Sciatic nerve (tissue), 2 donors: ENCODE measurements at places on chromosomes 5 and 9.

DNA sequence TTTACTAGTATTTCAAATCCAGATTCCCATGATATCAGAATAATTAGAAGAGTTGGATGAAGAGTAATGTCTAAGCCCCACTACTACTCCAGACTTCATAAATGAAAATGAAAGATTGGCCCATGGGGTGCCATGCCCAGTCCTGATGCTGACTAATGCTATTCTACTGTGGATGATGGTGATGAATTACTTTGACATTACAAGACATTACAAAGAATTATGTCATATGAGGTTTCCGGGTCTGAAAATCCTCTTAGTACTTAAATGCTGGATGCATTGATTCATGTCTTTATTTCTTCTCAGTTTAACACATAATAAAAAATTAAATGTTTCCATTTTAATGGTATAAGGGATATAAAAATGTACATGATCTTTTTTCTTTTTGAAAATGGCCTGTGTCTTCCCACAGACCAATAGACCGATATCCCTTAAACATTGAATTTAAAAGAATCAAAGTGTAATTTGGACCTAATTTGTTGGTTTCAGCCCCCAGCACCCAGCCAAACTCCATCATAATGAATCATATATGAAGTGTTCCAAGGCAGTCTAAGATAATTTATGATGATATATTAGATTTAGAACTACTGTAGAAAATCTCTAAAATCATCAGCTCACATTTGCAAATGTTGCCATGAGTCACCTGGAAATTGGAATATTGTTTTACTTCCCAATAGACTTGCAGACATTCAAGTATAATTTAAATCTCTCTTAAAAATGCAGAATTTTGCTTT lies 223.6 kb upstream of the SGCD start:
- no peak for DNase-seq

GRCh38 chr5:179307013-179307800 lies 38.1 kb downstream of the ADAMTS2 start:
- peak; percentile 38 for DNase-seq

- peak; percentile 83 for DNase-seq
Measured at GRCh38 chr5:171673328-171673727, 112.3 kb upstream of the SMIM23 start.

- DNase-seq: no peak
Measured at GRCh38 chr9:131976157-131977108, 103.2 kb downstream of the MED27 start.

DNA sequence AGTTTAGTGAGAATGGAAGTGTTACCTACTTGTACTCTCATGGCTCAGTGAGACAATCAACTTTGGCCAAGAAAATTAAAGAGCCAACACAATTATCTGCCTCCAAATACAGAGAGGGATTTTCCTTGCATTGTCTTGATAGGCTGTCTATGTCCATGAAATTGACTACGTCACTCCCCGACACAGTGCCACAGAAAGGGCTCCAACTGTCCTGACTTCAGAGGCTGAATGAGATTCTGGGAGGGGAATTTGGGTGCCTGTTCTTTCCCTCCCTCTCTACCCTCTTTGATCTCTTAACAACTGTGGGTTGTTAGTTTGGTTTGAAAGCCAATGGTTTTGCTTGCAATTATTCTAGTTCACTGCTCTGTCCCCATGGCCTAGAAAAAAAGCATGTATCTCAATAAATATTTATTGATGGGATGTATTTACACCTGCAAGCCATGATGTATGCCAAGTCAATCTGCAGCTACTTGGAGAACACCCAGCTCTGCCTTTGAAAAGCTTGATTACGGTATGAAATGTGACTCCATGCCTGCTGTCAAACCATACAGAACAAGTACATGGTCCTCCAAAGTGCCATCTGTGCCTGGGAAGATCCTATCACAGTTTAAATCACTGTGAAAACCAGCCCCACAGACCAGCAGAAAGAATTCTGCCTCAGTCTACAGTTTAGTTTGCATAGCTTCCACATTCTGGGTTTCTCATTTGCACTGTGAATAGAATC lies 37.3 kb downstream of the CAPSL start:
- DNase-seq: no peak

- no peak for DNase-seq
Measured at GRCh38 chr5:143985832-143986515, 174.0 kb downstream of the HMHB1 start.

GRCh38 chr5:156414391-156414790 lies 87.4 kb downstream of the SGCD start:
- no peak for DNase-seq

DNA sequence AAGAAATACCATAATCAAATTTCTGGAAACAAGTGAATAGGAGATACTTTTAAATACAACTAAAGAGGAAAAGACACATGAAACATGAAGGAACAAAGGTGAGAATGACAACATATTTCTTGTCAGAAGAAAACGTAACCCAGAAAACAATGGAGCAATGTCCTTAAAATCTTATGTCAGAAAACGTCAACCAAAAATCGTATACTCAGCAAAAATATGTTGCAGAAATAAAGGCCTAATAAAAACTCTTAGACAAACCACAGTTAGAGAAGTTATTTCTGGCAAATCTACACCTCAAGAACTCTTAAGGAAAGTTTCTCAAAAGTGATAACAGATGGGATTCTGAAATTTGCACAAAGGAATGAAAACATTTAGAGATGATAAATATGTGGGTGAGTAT lies 66.3 kb upstream of the FBXL7 start:
- no peak for DNase-seq

- no peak for DNase-seq
Measured at GRCh38 chr5:18764161-18764560, 1129.9 kb downstream of the TAF11L14 start.

- no peak for DNase-seq
Measured at GRCh38 chr5:80215523-80215922, 40.3 kb downstream of the SERINC5 start.

GRCh38 chr9:137696136-137696925 lies 77.5 kb downstream of the EHMT1 start:
- DNase-seq: no peak

GRCh38 chr5:435961-436640 lies 6.9 kb upstream of the EXOC3 start:
- DNase-seq: peak; percentile 43

GRCh38 chr5:65113771-65114170 lies 345.0 kb downstream of the CWC27 start:
- no peak for DNase-seq

- DNase-seq: no peak
Measured at GRCh38 chr9:97506306-97506705, 4.8 kb downstream of the TMOD1 start.

DNA sequence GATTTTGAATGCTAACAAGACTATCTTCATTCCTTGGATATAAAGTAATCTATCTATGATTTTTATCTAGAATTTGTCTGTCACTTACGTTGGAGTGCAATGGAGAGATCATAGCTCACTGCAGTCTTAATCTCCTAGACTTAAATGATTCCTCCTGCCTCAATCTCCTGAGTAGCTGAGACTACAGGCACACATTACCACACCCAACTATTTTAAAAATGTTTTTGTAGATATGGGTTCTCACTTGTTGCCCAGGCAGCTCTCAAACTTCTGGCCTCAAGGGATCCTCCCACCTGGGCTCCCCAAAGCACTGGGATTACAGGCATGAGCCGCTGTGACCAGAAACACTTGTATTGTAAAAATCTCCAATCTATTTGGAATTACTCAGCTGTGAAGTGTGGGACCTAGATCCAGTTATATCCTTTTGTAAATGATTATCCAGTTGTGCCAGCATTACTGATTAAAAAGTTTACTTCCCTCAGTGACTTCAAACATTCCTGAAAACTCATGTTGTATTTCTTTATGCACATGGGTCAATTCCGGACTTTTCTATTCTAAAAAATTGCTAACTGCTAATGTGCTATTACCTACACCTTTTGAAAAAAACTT lies 1793.8 kb upstream of the WWC1 start:
- no peak for DNase-seq

DNA sequence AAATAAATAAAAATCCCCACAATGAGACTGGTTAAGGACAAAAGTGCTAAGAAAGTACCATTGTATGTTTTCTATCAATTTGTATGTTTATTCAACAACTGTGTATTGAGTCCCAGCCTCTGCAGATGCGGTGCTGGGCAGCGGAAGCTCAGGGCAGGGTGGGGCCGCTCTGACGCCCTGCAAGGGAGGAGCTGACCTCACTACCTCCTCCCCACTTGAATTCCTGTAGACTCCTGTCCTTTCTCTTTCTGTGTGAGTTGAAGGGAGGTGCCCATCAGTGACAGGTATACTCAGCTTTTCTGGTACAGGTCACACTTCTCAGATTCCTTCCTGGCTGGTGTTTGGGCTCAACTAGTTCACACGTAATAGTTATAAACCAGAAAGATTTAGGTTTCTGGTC lies 27.0 kb downstream of the ANGPTL2 start:
- DNase-seq: no peak

DNA sequence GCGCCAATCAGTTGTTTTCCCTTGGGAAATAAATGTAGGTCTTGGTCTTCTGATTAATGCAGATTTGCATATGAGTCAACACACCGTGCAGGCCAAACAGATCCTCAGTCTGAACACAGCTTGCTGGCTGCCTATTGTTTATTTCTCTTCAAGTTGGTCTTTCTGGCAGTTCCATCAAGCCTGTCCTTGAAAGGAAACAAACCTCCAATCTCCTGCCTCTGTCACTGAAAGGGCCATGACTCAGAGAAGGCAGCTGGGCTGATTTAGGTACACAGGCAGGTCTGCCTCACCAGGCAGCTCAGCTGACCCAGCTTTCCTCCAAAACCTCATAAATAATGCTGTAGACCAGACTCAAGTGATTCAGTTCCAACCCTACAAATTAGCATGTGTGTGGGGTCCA lies 175.9 kb downstream of the MAN2A1 start:
- DNase-seq: no peak

DNA sequence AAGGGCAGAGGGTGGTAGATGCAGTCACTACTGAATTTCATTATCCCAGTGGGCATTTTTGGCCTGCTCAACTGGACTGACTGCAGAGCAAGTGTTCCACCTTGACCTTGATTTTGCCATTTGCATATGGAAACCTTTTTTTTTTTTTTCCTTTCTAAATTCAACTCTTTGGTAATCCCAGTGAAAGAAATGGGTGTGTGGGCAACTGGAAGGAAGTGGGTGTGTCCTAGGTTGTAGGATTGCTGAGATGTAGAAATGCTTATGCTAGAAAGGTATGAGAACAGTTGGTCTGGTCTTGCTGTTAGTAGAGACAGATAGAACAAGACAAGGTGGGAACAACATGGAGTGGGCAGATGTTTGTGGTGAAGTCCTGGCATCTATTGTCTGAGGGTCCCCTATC lies 7.8 kb upstream of the IL12B start:
- DNase-seq: no peak

- no peak for DNase-seq
Measured at GRCh38 chr5:159902444-159903121, 13.7 kb upstream of the ADRA1B start.

DNA sequence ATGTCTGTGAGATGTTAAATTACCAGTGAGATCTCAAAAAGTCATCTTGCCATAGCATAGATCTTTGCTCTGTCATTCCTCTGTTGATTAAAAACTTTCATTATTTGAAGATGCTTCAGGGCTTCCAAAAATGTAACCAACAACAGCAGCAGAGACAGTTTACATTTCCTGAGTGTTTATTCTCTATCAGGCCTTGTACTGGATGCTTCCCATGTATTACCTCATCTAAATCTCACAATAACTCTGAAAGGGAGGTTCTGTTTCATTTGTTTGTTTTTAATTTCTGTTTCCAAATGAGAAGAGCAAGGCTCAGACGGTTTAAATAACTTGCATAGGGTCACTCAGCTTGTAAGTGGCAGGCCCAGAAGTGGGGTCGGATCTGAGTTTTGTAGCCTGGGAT lies 45.2 kb downstream of the MRRF start:
- no peak for DNase-seq

- DNase-seq: no peak
Measured at GRCh38 chr9:109475526-109475925, 22.6 kb downstream of the PTPN3 start.

DNA sequence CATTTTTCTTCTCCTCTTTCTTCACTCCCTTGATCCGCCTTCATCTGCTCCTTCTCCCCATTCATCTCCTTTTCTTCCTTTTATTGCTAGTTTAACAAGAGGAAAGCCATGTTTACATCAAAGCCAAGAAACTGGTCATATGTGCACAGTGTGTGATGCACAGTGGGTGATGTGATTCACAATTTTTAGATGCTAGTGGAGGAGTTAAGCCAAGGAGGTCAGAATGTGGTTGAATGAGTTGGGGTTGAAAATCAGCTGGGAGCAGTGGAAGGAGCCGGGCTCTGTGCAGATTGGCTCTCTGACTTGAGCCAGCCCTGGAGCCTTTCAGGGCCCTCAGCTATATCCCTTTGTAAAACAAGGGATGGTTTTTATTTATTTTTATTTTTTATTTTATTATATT lies 7.3 kb downstream of the ACER2 start:
- DNase-seq: no peak
